ENCODE measurements at places on chromosomes 6 and 20. TPM values are rescaled to one million over a fixed set of nuclear protein-coding genes. Genes with fewer than 3 reads are reported as not detected.

The PREX1 gene
- total RNA-seq, result 65.3 TPM

The FGD2 gene
- total RNA-seq, result not detected

The RIPOR3 gene
- 0.46 TPM for total RNA-seq

The C6orf132 gene
- total RNA-seq, result 11.3 TPM

The KHDRBS2 gene
- total RNA-seq, result 27.0 TPM

The DLK2 gene
- not detected for total RNA-seq

The BPIFA1 gene
- not detected for total RNA-seq

GRCh38 chr6:10418361-10418861 lies 3.5 kb upstream of the TFAP2A start:
- H3K4me3 ChIP-seq, result peak overlapping the region; percentile 68
- no peaks in the 10 kb centered on the region for H3K36me3 ChIP-seq
- DNase-seq, result peak; percentile 66
- peaks cover 100% of the 10 kb centered on the region for H3K27me3 ChIP-seq
- H3K27ac ChIP-seq, result no peak overlapping the region

GRCh38 chr20:40579701-40580100 lies 109.3 kb downstream of the MAFB start:
- H3K27me3 ChIP-seq, result no peaks in the 10 kb centered on the region
- peaks cover 5% of the 10 kb centered on the region for H3K4me1 ChIP-seq
- no peaks in the 10 kb centered on the region for H3K36me3 ChIP-seq

GRCh38 chr6:156902782-156903181 lies 125.6 kb downstream of the ARID1B start:
- H3K4me3 ChIP-seq, result no peak overlapping the region
- DNase-seq, result no peak
- peaks cover 15% of the 10 kb centered on the region for H3K36me3 ChIP-seq
- H3K27me3 ChIP-seq, result no peaks in the 10 kb centered on the region
- H3K4me1 ChIP-seq, result peaks cover 3% of the 10 kb centered on the region

DNA sequence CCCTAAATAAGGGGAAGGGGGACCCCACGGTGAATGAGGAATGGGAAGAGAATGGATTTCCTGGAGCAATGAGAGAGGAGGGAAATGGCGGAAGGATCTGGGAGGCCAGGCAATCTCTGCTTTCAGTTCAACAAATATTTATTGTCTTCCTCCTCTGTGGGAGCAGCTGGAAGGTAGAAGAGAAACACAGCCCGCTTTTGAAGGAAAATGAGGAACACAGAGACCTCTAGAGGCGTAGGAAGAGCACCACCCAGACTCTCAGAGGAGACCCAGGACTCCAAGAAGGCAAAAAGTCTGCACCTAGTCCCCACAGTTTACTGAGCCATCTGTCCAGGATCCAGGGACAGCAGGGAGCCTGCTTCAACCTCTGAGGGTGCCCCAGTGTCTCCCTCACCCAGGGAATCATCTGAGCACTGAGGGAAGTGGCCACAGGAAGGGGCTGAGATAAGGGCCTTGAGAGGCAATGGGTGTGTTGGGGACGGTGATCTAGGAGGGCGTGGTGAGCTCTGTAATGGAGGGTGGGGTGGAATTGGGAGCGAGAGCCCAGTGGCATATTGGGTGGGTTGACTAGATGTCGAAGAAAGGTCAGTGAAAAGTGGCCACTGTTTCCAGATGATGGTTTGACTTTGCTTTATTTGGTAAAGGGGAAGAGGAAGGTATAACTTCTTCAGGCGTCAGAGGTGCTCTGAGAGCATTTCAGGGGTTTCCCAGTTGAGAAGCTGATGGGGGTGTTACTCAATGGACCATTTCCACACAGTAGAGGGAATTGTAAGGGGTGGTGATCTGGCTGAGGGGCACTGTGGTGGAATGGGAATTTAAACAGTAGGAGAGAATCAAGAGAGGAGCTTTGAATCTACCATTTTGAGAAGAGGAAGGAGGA lies 610 bp downstream of the PSORS1C1 start:
- peaks cover 9% of the 10 kb centered on the region for H3K4me1 ChIP-seq
- no peaks in the 10 kb centered on the region for H3K36me3 ChIP-seq
- no peak overlapping the region for H3K4me3 ChIP-seq
- H3K27me3 ChIP-seq, result no peaks in the 10 kb centered on the region

DNA sequence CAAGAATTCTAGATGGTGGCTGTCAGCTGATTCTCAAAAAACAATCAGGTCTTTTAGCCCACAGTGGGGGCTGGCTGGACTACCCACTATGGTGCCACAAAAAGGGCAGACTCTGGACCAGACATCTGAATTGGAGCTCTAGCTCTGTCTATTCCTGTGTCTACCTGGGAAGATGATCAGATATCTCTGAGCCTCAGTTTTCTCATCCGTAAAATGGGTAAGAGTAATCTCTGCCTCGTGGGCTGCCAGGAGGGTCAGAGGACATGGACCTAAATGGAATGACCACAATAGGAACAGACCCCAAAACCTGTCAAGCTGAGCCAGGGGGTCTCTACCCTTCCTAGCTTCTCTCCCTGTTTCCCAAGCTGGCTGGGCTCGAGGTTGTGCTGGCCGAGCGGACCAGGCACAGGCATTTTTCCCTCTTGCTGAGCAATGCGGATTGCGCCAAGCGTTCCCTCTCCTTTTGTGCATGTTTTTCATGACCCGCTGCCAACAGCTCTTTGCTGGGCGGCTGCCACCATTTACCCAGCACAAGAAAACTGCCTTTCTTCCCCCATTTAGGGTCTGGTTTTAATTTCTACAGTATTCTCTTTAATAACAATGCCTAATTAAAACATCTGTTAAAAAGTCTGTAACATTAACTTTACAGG lies 74.7 kb upstream of the MAFB start:
- H3K27me3 ChIP-seq, result no peaks in the 10 kb centered on the region
- H3K36me3 ChIP-seq, result no peaks in the 10 kb centered on the region
- H3K27ac ChIP-seq, result no peak overlapping the region
- no peaks in the 10 kb centered on the region for H3K4me1 ChIP-seq

- H3K4me1 ChIP-seq, result no peaks in the 10 kb centered on the region
- no peaks in the 10 kb centered on the region for H3K27me3 ChIP-seq
- H3K27ac ChIP-seq, result no peak overlapping the region
- peak; percentile 86 for DNase-seq
Measured at GRCh38 chr6:138107752-138108592, 753 bp upstream of the PERP start.

DNA sequence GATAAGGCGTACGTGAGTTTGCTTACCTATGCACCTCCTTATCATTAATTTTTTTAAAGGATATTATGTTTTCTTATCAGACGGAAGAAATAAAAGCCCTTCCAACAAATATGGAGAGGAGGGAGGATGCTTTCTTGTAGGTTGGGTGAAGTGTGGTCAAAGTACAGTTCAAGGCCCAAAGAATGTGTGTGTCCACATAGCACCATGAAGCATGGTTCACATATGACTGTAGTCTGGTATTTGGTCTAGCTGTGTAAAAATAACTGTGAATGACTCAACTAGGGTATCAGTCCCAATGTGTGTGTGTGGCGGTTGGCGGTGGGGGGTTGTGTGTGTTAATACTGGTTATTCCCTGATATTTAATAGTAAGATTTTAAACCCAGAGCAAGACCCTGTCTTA lies 212.7 kb downstream of the TMEM242 start:
- H3K4me1 ChIP-seq, result no peaks in the 10 kb centered on the region
- peaks cover 18% of the 10 kb centered on the region for H3K36me3 ChIP-seq
- no peak for DNase-seq
- H3K27ac ChIP-seq, result no peak overlapping the region

DNA sequence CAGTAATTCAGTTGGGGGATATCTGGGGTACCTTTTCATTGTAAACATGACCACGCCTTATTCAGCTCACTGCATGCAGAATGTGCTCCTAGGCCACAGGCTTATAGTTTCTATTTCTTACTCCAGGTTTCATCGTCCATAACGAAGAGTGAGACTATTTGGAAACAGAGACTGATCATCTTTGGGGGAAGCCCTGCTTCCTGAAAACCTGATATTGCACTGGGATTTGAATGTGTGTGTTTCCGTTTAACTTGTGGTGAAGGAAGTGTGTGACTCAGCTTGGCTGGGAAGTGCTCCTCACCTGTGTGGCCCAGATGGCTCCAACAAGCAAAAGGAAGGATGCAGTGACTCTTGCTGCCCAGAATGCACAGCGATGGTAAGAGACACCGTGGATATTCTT lies 19.6 kb upstream of the LTV1 start:
- no peak overlapping the region for H3K27ac ChIP-seq
- H3K4me3 ChIP-seq, result no peak overlapping the region
- H3K27me3 ChIP-seq, result no peaks in the 10 kb centered on the region
- peaks cover 80% of the 10 kb centered on the region for H3K36me3 ChIP-seq
- H3K4me1 ChIP-seq, result no peaks in the 10 kb centered on the region

- H3K27me3 ChIP-seq, result no peaks in the 10 kb centered on the region
- no peak overlapping the region for H3K4me3 ChIP-seq
- no peaks in the 10 kb centered on the region for H3K4me1 ChIP-seq
- H3K27ac ChIP-seq, result no peak overlapping the region
- DNase-seq, result no peak
- H3K36me3 ChIP-seq, result no peaks in the 10 kb centered on the region
Measured at GRCh38 chr6:130473886-130474285, 108.1 kb downstream of the TMEM200A start.

GRCh38 chr6:90053614-90054013 lies 159.3 kb downstream of the GJA10 start:
- DNase-seq, result no peak
- H3K4me3 ChIP-seq, result peak overlapping the region; percentile 71
- peaks cover 9% of the 10 kb centered on the region for H3K36me3 ChIP-seq
- H3K4me1 ChIP-seq, result no peaks in the 10 kb centered on the region
- H3K27ac ChIP-seq, result no peak overlapping the region
- H3K27me3 ChIP-seq, result no peaks in the 10 kb centered on the region

DNA sequence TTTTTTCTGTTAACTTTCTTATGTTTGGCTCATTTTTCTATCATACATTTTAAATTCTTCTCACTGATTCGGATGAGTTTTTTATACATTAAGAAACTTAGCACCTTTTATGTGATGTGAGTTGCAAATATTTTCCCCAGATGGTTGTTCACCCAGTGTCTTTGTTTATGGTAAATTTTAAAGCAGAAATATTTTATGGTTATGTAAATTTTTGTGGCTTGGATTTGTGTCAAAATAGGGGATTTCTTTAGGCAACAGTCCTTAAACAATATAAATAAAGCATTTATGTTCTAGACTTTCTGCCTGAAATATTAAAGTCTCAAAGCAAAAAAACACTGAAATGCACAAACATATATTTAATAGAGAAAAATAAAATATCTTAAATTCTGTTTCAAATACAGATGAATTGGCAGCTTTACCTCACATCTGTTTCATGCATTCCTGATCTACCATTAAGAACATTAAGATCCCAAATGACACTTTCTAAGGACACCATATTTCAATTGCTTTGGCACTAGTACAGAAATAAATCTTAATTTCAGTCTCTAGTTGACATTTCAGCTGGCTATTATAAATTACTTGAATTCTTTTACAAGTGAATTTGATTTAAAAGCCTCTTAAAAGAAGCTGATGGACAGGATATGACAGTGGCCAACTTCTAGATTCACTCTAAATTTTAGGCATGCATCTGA lies 646.6 kb downstream of the HACE1 start:
- no peaks in the 10 kb centered on the region for H3K36me3 ChIP-seq
- no peak overlapping the region for H3K4me3 ChIP-seq
- no peaks in the 10 kb centered on the region for H3K27me3 ChIP-seq
- DNase-seq, result no peak
- H3K4me1 ChIP-seq, result no peaks in the 10 kb centered on the region

DNA sequence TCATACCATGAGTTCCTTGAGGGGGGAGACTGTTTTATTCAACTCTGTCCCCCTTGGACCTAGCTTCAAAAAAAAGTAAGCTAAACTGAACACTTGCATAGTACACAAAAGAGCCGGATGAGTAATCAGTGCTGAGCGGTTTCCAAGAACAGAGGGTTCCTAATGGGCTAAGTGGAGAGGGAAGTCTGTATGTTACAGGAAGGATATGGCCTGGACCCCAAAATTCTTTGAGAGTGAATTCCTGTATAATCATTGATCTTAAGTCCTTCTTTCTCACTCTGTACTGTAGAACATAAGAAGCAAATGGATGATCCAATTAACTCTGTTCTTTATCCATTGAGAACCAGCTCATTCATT lies 324.7 kb upstream of the CNR1 start:
- no peaks in the 10 kb centered on the region for H3K27me3 ChIP-seq
- no peak for DNase-seq
- H3K36me3 ChIP-seq, result no peaks in the 10 kb centered on the region
- no peaks in the 10 kb centered on the region for H3K4me1 ChIP-seq

- H3K27ac ChIP-seq, result no peak overlapping the region
- no peaks in the 10 kb centered on the region for H3K4me1 ChIP-seq
- H3K27me3 ChIP-seq, result peaks cover 64% of the 10 kb centered on the region
- no peak for DNase-seq
Measured at GRCh38 chr6:105985098-105985815, 100.9 kb upstream of the PRDM1 start.

GRCh38 chr6:152004036-152004566 lies 196.6 kb downstream of the ESR1 start:
- H3K4me1 ChIP-seq, result no peaks in the 10 kb centered on the region
- no peaks in the 10 kb centered on the region for H3K36me3 ChIP-seq
- no peak overlapping the region for H3K4me3 ChIP-seq
- H3K27ac ChIP-seq, result no peak overlapping the region

- H3K4me1 ChIP-seq, result peaks cover 4% of the 10 kb centered on the region
- H3K27ac ChIP-seq, result no peak overlapping the region
- H3K27me3 ChIP-seq, result no peaks in the 10 kb centered on the region
- H3K4me3 ChIP-seq, result no peak overlapping the region
Measured at GRCh38 chr20:6333110-6333509, 210.3 kb upstream of the FERMT1 start.

- no peak overlapping the region for H3K4me3 ChIP-seq
- H3K27me3 ChIP-seq, result no peaks in the 10 kb centered on the region
- no peak overlapping the region for H3K27ac ChIP-seq
- H3K36me3 ChIP-seq, result peaks cover 45% of the 10 kb centered on the region
- DNase-seq, result no peak
- H3K4me1 ChIP-seq, result no peaks in the 10 kb centered on the region
Measured at GRCh38 chr20:46356195-46357029, 48.1 kb upstream of the CDH22 start.

GRCh38 chr20:21512634-21513180 lies 1.2 kb downstream of the NKX2-2 start:
- peak; percentile 66 for DNase-seq

DNA sequence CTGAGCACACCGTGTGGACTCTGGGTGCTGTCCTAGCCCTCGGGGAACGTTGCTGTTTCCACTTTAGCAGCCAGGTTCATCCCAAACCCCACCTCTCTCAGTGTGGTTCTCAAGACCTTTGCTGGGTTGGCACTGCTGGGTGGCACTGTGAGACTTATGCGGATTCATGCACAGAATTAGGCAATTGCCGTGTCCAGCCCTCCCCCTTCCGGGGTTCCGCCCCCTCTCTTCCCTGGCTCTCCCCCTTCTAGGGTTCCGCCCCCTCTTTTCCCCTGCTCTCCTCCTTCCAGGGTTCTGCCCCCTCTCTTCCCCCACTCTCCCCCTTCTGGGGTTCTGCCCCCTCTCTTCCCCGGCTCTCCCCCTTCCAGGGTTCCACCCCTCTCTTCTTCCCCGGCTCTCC lies 39.8 kb upstream of the SLCO4A1 start:
- H3K4me3 ChIP-seq, result no peak overlapping the region

GRCh38 chr6:55897346-55897745 lies 22.0 kb upstream of the BMP5 start:
- H3K27ac ChIP-seq, result no peak overlapping the region
- peak overlapping the region; percentile 34 for H3K4me3 ChIP-seq
- DNase-seq, result no peak
- peaks cover 40% of the 10 kb centered on the region for H3K27me3 ChIP-seq
- H3K36me3 ChIP-seq, result no peaks in the 10 kb centered on the region

- DNase-seq, result no peak
- peaks cover 40% of the 10 kb centered on the region for H3K27me3 ChIP-seq
- no peaks in the 10 kb centered on the region for H3K4me1 ChIP-seq
- no peak overlapping the region for H3K4me3 ChIP-seq
Measured at GRCh38 chr6:41352396-41352795, 17.0 kb downstream of the NCR2 start.
